ENCODE measurements at places on chromosomes 3 and 15. TPM values are rescaled to one million over a fixed set of nuclear protein-coding genes. Genes with fewer than 3 reads are reported as not detected.

The SHF gene
- 75.0 TPM for total RNA-seq

The RASGRP1 gene
- total RNA-seq, result not detected

The SLC24A5 gene
- not detected for total RNA-seq

The TMEM207 gene
- total RNA-seq, result not detected

DNA sequence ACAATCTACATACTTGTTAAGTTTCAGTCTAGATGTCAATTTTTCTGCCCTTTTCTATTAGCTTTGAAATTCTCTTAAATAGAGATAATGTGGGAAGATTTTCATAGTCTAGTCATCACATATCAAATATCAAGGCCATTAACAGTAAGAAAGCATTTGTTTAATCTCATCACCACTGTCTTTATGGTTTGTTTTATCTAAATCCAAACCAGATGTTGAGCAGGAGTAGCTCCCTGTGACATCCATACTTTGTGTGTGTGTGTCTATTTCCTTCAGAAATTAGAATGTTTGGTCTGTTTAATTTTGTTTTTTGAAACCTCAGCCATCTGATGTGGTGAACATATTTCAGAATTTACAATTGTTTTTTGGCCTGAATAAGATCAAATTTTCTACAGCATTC lies 23.1 kb upstream of the GOLGA8B start:
- no peak for DNase-seq

GRCh38 chr15:59099162-59099685 lies 5.7 kb upstream of the CCNB2 start:
- DNase-seq, result no peak

DNA sequence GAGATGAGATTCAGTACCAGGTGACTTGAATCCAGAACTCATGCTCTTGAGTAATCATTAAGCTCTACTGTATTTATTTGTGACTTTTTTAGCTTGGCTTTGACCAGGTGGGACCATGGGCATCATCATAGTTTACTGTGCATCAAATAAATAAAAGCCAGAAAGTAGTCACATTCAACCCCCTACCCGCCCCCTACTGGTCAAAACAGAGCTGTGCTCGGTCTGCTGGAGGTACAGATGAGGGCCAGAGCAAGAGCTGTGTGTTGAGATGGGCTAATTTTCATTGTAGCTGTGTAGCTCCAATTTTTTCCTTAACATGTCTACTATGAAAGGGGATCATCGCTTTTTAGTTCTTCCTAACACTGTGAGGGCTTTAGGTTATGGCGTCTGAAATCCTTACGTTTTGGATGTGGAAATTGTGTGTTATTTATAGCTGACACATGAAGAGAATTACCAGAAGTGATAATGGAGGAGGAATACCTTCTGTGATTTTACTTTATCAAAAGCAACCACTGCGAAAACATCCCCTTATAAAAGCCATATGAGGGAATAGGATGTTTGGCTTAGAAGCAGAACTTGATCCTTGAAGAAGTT lies 375.1 kb downstream of the PTPRG start:
- DNase-seq, result no peak

GRCh38 chr3:194296454-194297263 lies 54.5 kb downstream of the CPN2 start:
- DNase-seq, result no peak

DNA sequence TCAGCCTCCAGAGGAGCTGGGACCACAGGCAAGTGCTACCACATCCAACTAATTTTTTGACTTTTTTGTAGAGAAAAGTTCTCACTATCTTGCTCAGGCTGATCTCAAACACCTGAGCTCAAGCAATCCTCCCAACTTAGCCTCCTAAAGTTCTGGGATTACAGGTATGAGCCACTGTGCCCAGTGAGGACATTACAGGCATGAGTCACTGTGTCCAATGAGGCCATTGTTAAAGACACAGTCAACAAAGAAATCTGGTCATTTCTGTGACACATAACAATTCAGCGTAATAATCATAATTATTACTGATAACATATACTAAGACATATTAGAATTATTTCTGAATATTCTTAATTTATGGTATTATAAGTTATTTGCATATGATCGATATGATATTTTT lies 463.4 kb upstream of the NDN start:
- no peak for DNase-seq

GRCh38 chr3:131735544-131735943 lies 232.8 kb upstream of the MRPL3 start:
- DNase-seq, result no peak

DNA sequence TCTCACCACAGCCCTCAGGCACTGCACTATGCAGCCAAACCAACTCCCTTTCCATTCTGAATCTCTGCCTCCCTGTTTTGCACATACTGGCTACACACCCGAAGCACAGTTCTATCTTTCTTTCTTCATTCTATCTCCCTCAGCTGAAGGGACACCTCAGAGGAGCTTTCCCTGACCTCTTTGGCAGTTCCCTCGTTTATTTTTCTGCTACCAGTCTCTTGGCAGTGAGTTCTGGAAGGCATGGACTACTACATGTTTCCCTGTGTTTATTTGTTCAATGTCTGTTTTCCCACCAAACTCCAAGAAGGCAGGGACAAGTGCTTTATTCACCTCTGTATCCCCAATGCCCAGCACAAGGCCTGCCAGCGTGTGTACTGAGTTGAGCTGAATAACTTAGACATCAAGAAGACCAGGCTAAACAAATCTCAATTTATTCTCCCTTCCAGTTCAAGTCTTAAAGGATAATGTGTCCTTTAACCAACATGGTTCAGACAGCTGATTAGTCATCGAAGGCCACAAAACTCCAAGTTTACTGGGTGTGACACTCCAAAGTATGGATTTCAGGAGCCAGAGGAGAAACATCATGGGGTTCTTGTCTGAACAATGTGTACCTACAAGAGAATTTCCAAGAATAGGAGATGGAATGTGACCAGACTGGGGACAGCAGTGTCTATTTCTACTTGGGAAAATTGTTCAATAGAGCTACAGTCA lies 260.1 kb upstream of the CTNNB1 start:
- no peak for DNase-seq

Measured in ascending aorta (tissue), 2 donors.